ENCODE measurements at places on chromosomes 11 and 22.
A peak's percentile ranks its signal among the peaks of the same experiment; 100 is the strongest.

- DNase-seq: no peak
Measured at GRCh38 chr11:11217929-11218628, 135.0 kb downstream of the CSNK2A3 start.

DNA sequence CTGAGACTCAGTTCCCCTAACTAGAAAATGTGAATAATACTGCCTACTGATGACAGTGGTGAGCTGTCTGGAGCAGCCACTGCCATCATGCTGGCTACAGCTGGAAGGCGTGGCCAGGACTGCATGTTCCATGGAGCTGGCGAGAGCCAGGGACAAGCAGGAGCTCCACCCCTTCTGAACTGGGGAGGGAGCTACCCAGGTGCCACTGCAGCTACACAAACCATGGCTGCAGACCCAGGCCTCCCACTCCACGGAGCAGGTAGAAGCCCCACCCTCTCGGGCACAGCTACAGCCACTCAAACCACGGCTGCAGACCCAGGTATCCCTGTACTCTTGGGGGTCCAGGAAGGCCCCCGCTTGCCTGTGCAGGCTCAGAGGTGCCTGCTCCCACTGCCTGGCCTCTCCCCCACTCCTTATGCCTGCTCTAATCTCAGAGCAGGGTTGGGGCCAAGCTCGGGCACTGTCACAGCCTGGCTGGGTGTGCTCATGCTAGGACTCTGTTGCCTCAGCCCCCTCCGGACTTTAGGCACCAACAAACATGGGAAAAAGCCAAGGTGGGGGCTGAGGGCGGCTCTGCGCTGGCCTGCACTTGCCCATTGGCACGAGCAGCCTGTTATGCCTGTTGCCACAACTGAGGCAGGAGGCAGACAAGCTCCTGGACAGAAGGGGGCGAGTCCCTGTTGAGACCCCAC is 51.7 kb downstream of the RAB30 start:
- peak; percentile 23 for DNase-seq

- DNase-seq: no peak
Measured at GRCh38 chr11:44443836-44444769, 121.4 kb upstream of the CD82 start.

DNA sequence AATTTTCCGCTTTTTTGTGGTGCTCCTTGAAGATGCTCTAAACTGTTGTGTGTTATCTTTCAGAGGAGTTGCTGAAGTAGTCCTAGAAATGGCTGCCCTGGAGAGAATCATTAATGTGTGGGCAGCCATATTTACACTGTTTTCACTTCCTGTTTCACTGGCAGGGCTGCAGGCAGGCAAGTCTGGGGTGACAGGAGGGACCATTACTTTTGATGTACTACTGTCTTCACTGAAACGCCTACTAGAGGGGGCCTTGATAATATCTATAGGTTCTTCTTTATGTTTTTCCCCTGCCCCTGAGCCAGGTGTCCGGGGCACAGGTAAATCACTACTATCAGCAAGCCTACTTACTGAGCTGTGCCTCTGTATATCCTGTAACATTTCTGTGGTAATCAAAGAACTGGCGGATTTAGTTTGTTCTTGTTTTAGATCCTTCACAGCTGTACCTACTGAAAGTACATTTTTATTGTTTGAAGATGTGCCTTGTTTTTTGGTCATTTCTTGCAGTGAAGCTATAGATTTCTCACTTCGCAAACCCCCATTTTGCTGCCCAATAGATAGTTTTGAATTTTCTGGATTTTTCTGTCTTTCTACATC is 39.7 kb downstream of the ACAT1 start:
- DNase-seq: no peak

DNA sequence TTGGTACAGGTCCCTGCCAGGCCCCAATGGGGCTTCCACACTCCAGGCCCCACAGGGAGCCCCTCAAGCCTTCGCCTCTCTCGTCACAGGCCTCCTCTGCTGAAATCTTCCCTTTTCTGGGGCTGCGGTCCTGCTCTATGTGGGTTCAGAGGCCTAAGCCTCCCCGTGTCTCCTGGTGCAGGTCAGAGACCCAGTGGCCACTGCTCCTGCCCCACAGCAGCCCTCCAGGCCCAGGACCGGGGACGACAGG is 5.9 kb upstream of the IFITM3 start:
- no peak for DNase-seq

DNA sequence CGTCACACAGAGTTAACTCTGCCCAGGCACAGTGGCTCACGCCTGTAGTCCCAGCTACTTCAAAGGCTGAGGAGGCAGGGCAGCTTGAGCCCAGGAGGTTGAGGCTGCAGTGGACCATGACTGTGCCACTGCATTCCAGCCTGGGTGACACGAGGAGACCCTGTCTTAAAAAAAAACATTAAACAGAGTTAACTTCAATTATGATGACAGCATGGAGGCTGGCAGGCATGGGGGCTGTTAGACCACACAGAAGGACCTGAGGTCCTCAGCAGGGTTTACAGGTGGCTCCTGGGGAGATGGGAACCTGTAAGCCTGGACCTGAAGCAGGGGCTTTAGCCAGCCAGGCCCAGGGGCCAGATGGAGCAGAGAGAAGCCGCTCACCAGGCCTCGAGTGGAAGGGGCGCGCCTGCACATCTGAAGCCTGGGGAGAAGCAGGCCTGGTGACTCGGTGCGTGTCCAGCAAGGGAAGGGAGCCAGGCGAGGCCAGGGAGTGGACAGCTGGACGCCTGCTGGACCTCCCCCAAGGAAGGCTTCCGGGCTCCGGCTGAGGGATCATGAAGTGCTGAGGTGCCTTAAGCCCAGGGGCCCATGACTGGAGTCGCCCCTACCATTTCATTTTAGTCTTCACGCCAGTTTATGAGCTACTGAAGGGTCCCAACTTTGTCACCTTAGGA is 25.3 kb downstream of the RPUSD4 start:
- no peak for DNase-seq

DNA sequence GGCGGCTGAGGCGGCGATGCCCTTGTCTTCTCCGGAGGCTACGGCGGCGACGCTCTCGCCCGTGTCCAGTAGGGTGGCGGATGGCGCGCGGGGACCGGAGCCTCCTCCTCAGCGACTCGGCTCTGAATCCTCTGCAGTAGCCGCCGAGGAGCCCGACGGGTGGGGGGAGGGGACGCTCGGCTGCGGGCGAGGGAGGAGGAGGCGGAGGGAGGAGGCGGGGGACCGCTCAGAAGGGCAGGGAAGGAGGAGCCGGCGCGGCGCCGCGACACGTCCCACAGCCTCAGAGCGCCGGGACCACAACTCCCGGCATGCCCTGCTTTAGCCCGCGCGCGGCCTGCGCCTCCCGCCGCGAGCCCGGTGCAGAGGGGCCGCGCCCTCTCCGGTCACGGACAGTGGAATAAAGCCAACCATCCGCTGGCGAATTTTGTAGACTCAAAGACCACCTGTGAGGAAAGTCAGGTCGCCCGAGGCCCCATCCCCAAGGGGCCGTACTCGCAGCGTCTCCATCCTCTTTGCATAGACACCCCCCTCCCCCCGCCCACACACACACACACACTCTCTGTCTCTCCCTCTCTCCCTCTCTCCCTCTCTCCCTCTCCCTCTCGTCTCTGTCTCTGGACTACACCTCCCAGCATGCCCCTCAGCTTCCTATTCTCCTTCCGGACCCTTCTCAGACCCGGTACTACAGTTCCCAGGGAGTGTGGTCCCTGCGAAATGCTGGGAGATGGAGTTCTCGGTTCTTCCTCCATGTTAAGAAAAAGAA is at the start of gene FAM168A:
FAM168A (minus strand) TSS at position 157 of the 763 bp plus-strand sequence. CDS start 129,638 bp downstream, outside the sequence.
- peak; percentile 88 for DNase-seq

Data from substantia nigra (tissue), 51 donors.